ENCODE measurements at places on chromosomes 7 and 10.

GRCh38 chr7:117138981-117139380, 183.9 kb downstream of the WNT2 start:
- DNase-seq, result no peak

DNA sequence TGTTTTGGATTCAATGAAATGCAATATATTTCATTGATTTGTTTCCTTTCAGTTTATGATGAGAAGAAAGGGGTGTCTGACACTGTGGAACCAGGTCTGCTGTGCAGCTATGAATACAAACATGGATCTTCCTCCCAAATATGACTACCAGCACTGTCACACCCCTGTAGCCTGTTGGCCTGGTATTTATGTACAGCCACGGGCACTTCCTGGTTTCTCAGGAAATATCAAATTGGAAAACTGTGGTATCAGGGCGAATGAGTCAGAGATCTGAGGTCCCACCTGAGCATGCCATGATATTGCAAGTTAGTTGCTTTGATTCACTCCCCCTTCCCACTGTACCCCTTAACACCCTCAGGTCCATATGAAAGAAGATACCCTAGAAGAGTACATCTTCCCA, 87.8 kb downstream of the DNMBP start:
- DNase-seq, result no peak

- no peak for DNase-seq
Observed at GRCh38 chr7:150408393-150409299, 29.5 kb downstream of the ZNF775 start.

GRCh38 chr10:95319239-95319638, 28.4 kb upstream of the PDLIM1 start:
- no peak for DNase-seq

DNA sequence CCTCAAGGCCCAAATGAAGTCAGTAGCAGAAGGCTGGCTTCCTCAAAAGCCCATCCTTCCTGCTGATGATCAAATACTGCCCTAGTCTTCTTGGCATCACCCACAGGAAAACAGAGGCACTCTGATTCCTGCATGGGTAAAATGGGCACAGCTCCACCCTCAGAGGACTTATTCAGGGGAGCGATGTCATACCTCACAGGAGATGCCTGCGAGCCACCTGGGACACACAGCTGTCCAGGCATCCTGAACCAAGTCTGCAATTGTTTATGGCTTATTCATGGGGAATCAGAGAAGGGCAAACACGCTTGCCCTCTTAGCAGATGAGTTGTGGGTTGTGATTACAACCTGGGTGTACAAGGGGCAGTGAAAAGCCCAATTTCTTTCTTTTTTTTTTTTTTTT, 22.0 kb upstream of the LMTK2 start:
- no peak for DNase-seq

DNA sequence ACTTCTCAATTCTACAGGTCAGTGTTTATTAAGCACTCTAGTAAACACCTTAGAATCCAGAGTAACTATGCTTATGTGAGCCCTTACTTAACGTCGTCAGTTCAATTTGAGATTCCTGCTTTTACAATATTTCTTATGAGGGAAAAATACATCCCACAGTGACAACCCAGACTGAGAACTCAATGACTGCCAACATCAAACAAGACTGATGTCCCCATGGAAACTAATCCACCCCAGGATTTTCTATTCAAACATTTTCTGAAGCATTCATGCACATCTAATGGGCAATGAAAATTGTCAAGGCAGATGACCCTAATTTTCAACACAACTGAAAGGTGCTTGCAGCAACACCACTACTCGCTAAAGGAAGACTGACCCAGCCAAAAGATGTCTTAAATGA, 67.0 kb downstream of the ATE1 start:
- DNase-seq, result no peak

- DNase-seq, result no peak
Observed at GRCh38 chr10:114437473-114438292, 33.4 kb upstream of the AFAP1L2 start.

GRCh38 chr7:45610019-45610418, 35.9 kb downstream of the ADCY1 start:
- DNase-seq, result no peak

GRCh38 chr7:31098642-31099360, 46.7 kb downstream of the ADCYAP1R1 start:
- no peak for DNase-seq

GRCh38 chr10:35716776-35717175, 74.7 kb upstream of the FZD8 start:
- DNase-seq, result no peak

- DNase-seq, result no peak
Observed at GRCh38 chr7:18257711-18258110, 230.1 kb upstream of the PRPS1L1 start.

- DNase-seq, result no peak
Observed at GRCh38 chr10:128390596-128390995, 264.4 kb upstream of the MKI67 start.

- no peak for DNase-seq
Observed at GRCh38 chr10:79402951-79403350, 42.5 kb downstream of the ZCCHC24 start.

- DNase-seq, result no peak
Observed at GRCh38 chr7:105816954-105817615, 59.3 kb downstream of the ATXN7L1 start.

- DNase-seq, result no peak
Observed at GRCh38 chr7:140384894-140385545, 13.3 kb downstream of the SLC37A3 start.

GRCh38 chr10:76012716-76013327, 581.4 kb downstream of the LRMDA start:
- no peak for DNase-seq

DNA sequence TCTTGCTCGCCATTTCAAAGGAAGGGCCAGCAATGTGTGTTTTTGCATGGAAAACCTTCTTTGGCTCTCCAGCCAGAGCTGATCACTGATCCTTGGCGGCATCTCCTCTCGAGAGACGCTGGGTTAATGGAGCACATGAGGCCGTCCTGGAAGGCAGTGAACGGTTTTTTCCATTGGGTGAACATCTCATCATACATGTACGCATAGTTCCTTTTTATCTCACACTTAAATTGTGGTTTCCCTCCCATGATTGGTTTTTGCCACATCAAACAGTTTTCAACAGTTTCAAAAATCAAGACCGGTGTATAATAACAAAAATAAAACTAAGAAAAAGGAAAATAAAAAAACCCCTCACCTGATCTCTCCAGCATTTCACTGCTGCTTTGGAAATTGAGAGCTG, 276.4 kb downstream of the TCF7L2 start:
- no peak for DNase-seq

All from cerebellar cortex (tissue), 1 donor.